ENCODE measurements at places on chromosomes 3 and 15.
A peak's percentile ranks its signal among the peaks of the same experiment; 100 is the strongest.

DNA sequence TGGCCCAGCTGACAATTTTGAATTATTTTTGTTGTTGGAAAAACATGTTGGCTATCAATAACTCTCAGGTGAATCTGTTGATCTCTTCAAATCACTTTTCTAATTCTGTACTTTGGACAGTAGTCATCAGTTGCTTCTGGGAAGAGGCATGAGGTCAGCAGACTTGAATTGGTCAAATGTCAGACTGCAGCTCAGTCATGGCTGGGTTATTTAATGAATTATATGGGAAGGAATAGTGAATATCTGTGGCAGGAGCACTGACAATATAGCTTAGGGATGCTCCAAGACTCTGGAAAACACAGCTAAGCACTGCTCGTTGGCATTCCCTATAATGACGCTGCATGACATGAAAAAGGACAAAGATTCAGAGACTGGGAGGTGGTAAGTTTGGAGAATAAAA is 98.8 kb upstream of the GAP43 start:
- no peak for DNase-seq

DNA sequence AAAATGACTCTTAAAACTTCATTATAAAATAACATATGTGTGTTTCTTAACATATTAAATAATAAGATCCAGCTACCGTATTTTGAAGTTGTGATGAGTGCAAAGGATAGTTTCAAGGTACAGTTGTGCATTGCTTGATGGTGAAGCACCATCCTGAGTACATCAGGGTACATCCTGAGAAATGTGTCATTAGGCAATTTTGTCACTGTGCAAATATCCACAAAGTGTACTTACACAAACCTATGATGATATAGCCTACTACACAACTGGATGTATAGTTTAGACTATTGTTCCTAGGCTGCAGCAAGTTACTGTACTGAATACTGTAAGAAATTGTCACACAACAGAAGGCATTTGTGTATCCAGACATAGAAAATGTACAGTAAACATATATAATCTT is 20.8 kb upstream of the TM4SF1 start:
- no peak for DNase-seq

GRCh38 chr3:186624598-186624997 is 11.7 kb downstream of the AHSG start:
- DNase-seq, result no peak

DNA sequence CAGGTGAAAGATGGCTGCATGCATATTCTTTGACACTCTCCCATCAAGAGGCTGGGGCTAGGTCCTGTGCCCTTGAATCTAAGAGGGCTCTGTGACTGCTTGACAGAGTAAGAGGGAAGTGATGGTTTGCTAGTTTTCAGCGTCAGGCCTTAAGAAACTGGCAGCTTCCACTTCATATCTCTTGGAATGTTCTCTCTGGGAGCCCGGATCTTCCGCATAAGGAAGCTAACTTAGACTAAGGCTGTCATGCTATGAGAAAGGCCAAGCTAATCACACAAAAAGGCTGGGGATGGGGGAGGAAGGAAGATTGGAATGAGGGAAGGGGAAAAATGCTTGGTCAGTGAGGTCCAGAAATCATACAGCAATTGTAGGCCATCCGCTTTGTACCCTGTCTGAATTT is 50.0 kb downstream of the MB21D2 start:
- no peak for DNase-seq

DNA sequence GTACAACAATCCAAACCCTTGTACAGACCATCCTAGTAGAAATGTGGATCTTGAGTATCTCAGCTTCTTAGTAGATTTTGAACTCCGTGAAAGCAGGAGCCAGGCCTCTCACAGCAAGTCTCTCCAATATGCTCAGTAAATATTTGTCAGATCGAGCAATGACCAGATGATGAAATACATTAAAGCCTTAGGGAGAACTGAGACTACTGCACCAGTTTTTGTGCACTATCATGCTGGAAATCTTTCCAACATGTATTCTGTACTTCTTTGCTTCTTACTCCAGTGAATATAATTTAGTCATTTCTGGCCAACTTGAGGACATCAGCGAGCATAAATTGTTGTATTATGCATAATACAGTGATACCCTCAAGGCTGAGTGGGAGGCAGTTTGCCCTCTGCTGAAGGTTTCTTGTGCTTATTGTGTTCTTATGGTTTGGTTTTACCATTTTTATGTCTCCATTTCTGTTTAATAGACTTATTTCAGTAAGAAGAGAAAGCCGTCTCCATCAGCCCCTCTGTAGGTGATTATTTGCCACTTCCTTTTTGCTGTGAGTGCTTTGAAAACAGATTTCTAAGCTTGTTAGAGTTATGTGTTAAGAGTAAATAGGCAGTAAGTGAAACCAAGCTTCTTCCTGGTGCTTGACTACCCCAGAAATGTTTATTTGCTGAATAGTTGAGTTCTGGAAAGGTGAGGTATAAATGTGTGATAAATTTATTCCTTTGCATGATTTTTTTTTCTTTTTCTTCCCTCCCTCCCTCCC is 147.1 kb downstream of the PGPEP1L start:
- DNase-seq, result peak; percentile 37

GRCh38 chr3:127193341-127193740 is 410 bp downstream of the PRR23E start:
- no peak for DNase-seq

DNA sequence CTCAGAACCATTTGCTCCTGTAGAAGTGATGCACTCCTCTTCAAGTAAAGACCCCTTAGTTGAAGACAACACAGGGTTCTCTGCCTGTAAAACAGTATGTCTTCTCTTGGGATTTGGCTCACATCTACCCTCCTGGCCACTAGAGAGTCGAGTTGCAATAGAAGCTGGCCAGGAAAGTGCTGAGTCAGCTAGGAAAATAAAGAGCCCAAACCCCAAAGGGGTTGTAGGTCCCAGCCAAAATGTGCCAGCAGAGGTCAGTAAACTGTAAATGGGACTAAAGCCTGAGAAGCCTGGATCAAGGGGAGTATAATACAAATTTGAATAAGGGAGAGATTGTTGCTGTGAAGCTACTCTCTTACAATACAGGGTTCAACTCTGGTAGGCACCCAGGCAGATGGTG is 37.2 kb upstream of the THBS1 start:
- DNase-seq, result peak; percentile 2

GRCh38 chr3:186821429-186822387 is 15.4 kb upstream of the RFC4 start:
- peak; percentile 64 for DNase-seq

- no peak for DNase-seq
Measured at GRCh38 chr3:109702252-109702651, 364.9 kb upstream of the DPPA4 start.

- DNase-seq, result no peak
Measured at GRCh38 chr3:148136816-148137215, 560.9 kb upstream of the AGTR1 start.

DNA sequence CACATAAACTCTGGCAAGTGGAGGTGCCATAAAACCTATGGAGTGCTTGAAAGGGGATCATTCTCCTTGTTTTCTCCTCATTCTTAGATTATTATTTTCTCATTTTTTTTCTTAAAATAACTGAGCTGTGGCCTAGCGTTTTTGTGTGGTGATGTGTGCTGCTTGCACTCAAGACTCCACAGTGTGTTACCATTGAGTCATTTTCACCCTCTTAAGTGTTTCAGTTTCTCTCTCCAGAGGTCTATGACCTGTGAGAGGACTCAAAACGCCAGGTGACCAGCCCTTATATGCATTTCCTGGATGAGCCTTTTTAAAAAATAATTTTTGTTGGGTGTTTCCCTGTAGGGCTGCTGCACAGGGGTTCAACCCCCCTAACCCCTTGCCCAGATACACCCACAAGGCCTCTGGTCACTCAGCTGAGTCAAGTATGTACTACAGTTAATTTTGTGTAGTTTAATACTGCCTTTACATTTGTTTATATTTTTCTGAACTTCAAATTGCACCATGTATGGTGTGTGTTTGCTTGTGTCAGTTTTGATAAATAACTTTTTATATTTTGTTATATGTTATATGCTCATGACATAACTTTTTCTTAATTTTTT is 15.4 kb upstream of the BTLA start:
- DNase-seq, result no peak

- DNase-seq, result no peak
Measured at GRCh38 chr3:131403216-131403895, 21.8 kb downstream of the NUDT16 start.

DNA sequence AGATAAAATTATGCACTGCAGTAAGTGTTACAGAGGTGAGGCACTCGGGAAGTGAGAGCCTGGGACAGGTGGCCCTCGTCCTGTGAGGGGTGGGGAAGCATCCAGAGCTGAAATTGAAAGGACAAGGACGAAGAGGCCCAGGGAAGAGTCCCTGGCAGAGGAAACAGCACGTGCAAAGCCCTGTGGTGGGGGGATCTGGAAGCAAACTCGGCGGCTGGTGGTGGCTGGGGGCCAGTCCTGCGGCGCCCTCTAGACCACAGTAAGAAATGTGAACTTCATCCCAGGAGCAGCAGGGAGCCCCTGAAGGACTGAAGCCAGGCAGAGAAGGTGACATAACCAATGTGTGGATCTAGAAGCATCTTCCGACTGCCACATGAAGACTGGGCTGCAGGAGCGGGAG is 42.8 kb downstream of the GRIP2 start:
- DNase-seq, result no peak

- no peak for DNase-seq
Measured at GRCh38 chr3:115800489-115801075, 177.3 kb downstream of the GAP43 start.
